ENCODE measurements at places on chromosomes 4 and X.

DNA sequence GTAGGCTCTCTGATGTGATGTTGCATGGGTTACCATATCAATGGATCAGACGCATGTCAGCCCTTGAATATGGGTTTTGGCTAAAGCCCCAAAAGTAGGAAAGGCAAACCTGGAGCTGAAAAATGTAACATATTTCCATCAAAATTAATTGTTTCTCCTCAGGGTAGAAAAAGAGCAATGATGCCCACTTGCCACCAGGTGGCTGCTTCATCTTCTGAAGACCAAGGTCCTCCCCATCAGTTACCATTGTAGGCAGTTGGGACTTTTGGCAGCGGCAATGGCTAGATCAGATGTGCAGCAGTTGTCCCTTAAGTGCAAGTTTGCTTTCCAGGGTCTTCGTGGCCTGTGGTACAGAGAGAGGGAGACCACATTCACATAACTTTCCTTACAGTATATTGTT is 118.2 kb downstream of the NAF1 start:
- DNase-seq, result no peak

GRCh38 chrX:63889001-63889400 is 104.0 kb upstream of the ARHGEF9 start:
- no peak for DNase-seq

GRCh38 chr4:2254665-2255500 is 7.0 kb downstream of the MXD4 start:
- no peak for DNase-seq

GRCh38 chrX:72641611-72642010 is 69.0 kb upstream of the HDAC8 start:
- DNase-seq, result no peak

GRCh38 chrX:120549483-120550452 is 11.0 kb downstream of the CUL4B start:
- DNase-seq, result no peak

DNA sequence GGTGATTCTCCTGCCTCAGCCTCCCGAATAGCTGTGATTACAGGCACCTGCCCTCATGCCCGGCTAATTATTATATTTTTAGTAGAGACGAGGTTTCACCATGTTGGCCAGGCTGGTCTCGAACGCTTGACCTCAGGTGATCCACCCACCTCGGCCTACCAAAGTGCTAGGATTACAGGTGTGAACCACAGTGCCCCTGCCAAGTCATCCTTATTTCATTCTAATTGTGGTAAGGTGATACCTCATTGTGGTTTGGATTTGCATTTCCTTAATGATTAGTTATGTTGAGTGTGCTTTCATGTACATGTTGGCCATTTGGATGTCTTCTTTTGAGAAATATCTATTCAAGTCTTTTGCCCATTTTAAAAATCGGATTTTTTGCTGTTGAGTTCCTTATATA is 93.0 kb downstream of the USP9X start:
- DNase-seq, result no peak

DNA sequence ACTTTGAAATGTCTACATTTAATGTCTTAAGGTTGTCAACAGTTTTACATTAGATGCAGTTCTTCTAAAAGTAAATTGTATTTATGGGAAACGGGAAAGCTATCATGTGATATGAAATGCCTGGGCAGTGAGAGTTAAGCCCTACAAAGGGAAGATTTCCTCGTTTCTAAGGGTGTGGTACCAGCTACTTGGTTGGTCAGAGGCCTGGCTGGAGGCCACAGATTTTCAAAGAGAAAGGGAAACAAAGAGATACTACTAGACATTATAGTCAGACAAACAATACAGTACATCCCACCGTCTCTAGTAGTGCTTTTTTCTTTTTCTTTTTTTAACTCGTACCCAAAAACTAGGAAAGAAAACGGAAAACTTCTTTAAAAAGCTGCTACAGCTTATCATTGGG is 467.8 kb downstream of the PCDH7 start:
- no peak for DNase-seq

GRCh38 chrX:94834226-94834625 is 1160.2 kb downstream of the FAM133A start:
- DNase-seq, result no peak

DNA sequence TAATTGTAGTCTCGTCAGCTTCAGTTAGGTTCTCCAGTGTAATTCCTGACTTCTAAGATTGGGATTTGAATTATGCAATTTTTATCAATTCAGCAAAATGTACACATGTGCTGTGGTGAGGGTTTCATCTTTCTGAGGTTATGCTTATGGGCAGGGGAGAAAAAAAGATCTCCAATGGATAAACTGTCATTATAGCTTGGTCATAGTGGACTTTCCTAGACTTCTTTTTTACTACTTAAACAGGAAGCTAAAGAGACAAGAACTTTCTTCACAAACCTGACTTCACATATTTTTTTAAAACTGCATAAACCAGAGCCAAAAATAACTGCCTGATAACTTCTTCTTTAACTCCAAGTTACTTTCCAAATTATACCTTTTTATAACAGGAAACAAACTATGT is 21.7 kb upstream of the SPP1 start:
- no peak for DNase-seq

DNA sequence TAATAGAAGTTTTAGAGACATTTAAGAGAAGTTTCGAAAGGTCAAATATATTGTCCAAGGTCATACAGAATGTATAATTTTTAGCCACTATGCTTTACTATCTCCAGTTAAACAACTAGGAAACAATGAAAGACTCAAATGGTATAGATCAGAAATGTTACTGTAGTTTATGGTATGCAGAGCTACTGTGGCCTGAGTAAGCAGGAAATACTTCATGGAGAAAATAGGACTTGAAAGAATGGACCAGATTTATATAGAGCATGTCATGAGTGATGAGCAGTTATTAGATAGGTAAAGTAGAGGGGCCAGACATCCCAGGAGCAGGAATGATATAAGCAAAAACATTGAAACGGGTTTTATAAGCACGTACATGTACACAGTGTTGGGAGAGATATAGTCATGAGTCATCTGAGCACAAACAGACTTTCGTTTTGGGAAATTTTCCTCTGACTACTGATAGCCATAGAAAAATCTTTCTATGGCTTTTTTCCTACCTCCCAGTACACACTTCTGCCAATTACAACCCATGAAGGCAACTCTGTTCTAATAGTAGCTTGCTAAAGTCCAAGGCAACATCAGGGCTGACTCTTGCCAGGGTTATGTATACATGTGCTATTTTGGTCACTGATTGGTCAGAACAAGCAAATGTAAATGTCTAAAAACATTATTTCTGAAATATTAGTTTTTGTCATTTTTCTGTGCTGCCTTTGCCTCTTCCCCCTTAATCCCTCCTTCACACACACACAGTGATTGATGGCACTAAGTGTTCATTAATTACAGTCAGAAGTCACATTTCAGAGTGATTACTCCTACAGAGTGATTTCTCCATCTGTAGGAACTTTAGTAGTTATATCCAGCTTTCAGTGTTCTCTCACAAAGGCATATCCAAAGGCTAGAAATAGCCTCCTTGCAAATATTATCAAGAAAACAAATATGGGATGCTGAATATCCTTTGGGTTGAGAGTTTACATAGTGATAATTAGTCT is 198.7 kb downstream of the ENOX2 start:
- DNase-seq, result no peak

All from stimulated activated CD4-positive, alpha-beta T cell treated with anti-CD3 and anti-CD28 coated beads, TNF-alpha, amount 100 ng/mL, for 1 hour (primary cell).